Body of pancreas (tissue), 4 donors: ENCODE measurements at places on chromosomes 3 and 15. TPM values are rescaled to one million over a fixed set of nuclear protein-coding genes. Genes with fewer than 3 reads are reported as not detected.
A peak's percentile ranks its signal among the peaks of the same experiment; 100 is the strongest.

- no peak overlapping the region for H3K4me3 ChIP-seq
- H3K27me3 ChIP-seq: no peaks in the 10 kb centered on the region
- no peaks in the 10 kb centered on the region for H3K36me3 ChIP-seq
- H3K4me1 ChIP-seq: no peaks in the 10 kb centered on the region
Observed at GRCh38 chr3:125403789-125404188, 28.7 kb upstream of the ZNF148 start.

GRCh38 chr3:67580430-67581000 is 73.9 kb downstream of the SUCLG2 start:
- H3K4me1 ChIP-seq: no peaks in the 10 kb centered on the region
- H3K4me3 ChIP-seq: no peak overlapping the region
- no peaks in the 10 kb centered on the region for H3K36me3 ChIP-seq
- no peak overlapping the region for H3K27ac ChIP-seq

DNA sequence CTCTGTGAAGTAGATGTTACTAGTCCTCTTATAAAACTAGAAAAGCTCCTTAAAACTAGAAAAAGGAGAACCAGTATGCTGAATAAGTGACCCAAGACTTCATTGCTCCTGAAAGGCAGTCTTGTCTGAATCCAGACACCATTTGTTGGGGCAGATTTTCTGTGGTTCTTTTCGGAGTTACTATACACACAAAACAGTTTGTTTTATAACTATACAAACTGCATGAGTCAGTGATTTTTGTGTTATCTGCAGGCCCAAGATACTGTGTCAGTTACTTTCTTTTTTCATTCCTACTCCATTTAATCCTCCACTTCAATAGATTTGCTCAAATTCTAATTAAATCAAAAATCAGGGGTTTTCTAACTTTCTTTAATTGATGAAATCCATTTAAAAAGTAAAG is 244.6 kb downstream of the ARPP21 start:
- H3K27ac ChIP-seq: no peak overlapping the region
- H3K4me3 ChIP-seq: no peak overlapping the region
- no peaks in the 10 kb centered on the region for H3K36me3 ChIP-seq
- DNase-seq: no peak
- no peaks in the 10 kb centered on the region for H3K4me1 ChIP-seq
- H3K27me3 ChIP-seq: no peaks in the 10 kb centered on the region

- no peak overlapping the region for H3K27ac ChIP-seq
- peaks cover 20% of the 10 kb centered on the region for H3K4me1 ChIP-seq
- no peaks in the 10 kb centered on the region for H3K27me3 ChIP-seq
- DNase-seq: no peak
- H3K36me3 ChIP-seq: no peaks in the 10 kb centered on the region
Observed at GRCh38 chr3:185251272-185251671, 2.6 kb downstream of the EHHADH start.

Gene ARHGEF26
- total RNA-seq: 17.1 TPM

Gene MOBP
- not detected for total RNA-seq

DNA sequence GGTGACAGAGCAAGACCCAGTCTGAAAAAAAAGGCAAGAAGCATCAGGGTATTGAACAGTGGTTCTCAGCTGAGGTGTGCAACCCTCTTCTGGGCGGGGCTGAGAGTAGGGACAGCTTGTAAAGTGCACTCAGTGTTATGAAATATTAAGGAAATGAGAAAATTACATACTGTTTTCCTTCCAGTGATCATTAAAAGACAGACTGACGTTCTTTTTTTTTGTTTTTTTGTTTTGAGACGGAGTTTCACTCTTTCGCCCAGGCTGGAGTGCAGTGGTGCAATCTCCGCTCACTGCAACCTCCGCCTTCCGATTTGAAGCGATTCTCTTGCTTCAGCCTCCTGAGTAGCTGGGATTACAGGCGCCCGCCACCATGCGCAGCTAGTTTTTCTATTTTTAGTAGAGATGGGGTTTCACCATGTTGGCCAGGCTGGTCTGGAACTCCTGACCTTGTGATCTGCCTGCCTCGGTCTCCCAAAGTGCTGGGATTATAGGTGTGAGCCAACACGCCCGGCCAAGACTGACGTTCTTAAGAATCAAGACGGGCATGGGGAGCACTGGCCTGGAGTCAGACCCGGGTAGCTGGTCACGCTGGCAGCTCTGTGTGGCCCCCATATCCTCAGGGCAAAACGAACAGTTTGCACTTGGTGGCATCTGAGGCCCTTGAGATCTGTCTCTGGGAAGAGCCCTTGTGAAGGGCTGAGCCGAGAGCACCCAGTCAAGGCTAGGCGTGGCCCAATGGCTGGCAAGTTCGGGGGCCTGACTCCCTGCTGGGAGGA is 11.4 kb downstream of the MAN2A2 start:
- H3K36me3 ChIP-seq: peaks cover 44% of the 10 kb centered on the region
- peak overlapping the region; percentile 54 for H3K27ac ChIP-seq
- H3K27me3 ChIP-seq: no peaks in the 10 kb centered on the region
- H3K4me3 ChIP-seq: no peak overlapping the region

- no peak for DNase-seq
- H3K4me3 ChIP-seq: no peak overlapping the region
- H3K4me1 ChIP-seq: no peaks in the 10 kb centered on the region
- H3K27ac ChIP-seq: no peak overlapping the region
- no peaks in the 10 kb centered on the region for H3K27me3 ChIP-seq
Observed at GRCh38 chr15:100628746-100629145, 26.4 kb downstream of the ASB7 start.

DNA sequence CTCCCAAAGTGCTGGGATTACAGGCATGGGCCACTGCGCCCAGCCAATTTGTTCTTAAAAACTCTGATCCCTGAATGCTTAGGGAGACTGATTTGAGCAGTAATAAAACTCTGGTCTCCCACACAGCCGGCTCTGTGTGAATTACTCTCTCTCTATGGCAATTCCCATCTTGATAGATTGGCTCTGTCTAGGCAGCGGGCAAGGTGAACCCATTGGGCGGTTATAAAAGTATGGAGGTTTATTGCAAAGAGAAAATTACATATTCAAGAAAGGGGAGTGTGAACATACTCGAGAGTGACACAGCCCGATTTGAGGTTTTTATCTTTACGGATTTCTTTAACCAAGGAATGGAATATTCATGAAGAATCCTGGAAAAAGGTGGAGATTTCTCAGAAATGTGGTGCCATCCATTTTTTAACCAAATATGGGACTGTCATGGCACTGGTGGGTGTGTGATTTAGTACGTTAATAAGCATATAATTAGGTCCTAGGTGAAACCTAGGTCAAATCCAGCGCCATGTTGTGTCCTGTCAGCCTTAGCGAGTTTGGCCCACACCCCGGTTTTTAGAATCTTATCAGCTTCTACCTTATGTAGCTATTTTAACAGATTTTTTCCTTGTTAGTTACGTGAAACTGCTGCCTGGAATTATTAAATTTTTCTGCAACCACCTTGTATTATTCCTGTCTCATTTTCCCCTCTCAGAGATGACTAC is 7.2 kb upstream of the GMPS start:
- H3K27ac ChIP-seq: no peak overlapping the region
- no peaks in the 10 kb centered on the region for H3K36me3 ChIP-seq
- peaks cover 5% of the 10 kb centered on the region for H3K4me1 ChIP-seq
- no peaks in the 10 kb centered on the region for H3K27me3 ChIP-seq

Gene MEIS2
- 86.0 TPM for total RNA-seq
